Activated CD8-positive, alpha-beta T cell treated with anti-CD3 and anti-CD28 coated beads for 36 hours (primary cell): ENCODE measurements at places on chromosomes 12 and 14. TPM values are rescaled to one million over a fixed set of nuclear protein-coding genes. Genes with fewer than 3 reads are reported as not detected.

DNA sequence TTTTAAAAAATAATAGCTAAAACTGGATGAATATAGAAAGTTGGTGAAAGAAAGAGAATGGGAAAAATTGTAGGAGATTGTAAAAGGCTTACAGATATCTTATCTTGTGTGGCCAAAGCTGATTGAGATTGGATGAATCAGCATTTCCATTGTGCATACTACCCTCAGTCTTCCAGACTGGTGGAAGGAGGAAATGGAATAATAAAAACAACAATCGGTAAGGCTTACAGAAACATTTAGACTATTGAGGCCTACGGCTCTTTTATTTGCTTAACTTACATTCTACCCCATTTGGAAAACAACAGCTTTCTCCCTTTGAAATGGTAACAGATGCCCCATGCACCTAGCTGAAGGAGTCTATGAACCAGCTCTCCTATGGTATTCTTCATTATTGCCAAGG is 129.8 kb downstream of the PTPRB start:
- H3K27ac ChIP-seq, result no peak overlapping the region
- no peak overlapping the region for H3K4me3 ChIP-seq
- H3K4me1 ChIP-seq, result no peaks in the 10 kb centered on the region
- no peaks in the 10 kb centered on the region for H3K36me3 ChIP-seq

Gene YARS2
- 31.8 TPM for total RNA-seq

- no peak overlapping the region for H3K27ac ChIP-seq
- no peaks in the 10 kb centered on the region for H3K4me1 ChIP-seq
- no peaks in the 10 kb centered on the region for H3K36me3 ChIP-seq
- no peak overlapping the region for H3K4me3 ChIP-seq
- H3K27me3 ChIP-seq, result no peaks in the 10 kb centered on the region
Observed at GRCh38 chr12:129885287-129885686, 18.5 kb downstream of the TMEM132D start.

DNA sequence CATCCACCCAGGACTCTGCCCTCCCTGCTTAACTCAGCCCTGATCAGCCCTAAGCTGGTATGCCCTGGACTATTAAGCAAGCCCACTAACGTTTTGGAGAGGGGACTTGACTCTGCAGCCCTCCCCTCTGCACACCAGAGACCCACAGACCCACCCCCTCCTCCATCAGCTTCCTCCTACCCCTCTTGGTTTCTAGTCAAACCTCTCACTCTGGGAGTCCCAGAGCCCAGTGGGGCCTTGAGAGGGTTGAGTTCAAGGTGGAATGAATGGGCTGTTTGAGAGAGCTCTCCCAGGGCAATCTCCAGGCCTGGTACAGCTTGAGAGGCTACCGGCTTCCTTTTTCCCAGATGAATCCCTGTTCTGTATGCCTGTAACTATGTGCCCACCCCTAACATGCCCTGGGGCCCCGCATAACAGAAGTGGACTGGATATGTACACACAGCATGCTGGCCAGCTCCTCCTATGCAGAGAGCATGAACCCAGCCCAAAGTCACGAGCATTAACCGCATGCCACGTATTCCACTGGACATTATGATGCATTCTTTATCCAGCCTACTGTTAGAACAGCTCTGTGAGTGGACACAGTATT is 43.6 kb downstream of the IRF2BPL start:
- H3K27ac ChIP-seq, result no peak overlapping the region
- peaks cover 3% of the 10 kb centered on the region for H3K4me1 ChIP-seq
- no peak overlapping the region for H3K4me3 ChIP-seq
- DNase-seq, result no peak
- no peaks in the 10 kb centered on the region for H3K36me3 ChIP-seq

DNA sequence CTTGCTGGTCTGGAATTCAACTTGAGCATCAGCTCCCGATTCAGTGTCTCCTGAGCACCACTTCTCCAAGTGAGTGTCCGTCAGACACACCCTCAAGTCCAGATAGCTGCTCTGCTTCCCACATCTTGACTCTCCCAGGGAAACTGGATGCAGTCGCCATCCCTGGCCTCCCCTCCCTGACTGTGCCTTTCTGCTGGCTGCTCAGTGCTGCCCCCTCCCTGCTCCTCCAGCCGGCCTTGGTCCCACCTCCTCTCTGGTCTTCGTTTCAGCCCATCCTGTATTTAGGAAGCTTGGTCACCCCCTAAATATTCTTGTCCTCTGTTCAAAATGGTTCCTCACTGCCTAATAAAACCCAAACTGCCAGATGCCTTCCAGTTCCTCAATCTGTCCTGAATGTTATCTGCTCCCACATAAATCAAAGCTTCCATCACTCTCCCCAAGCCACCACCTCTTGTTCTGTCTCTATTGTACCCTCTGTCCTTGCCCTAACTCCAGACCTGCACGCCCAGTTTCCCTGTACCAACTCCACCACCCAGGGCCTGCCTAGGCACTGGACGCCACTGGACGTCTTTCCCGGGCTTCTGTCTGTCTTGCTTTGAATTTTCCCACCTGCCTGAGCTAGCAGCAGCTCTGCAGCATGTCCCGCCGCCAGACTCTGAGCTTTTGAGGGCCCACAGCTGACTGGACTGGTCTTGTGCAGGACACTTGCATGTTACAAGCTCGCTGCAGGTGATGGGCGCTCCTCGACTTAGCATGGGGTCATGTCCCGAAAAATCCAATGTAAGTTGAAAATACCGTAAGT is 33.8 kb downstream of the CCDC92 start:
- peaks cover 25% of the 10 kb centered on the region for H3K4me1 ChIP-seq
- H3K27me3 ChIP-seq, result no peaks in the 10 kb centered on the region
- peak overlapping the region; percentile 88 for H3K27ac ChIP-seq
- DNase-seq, result peak; percentile 37

DNA sequence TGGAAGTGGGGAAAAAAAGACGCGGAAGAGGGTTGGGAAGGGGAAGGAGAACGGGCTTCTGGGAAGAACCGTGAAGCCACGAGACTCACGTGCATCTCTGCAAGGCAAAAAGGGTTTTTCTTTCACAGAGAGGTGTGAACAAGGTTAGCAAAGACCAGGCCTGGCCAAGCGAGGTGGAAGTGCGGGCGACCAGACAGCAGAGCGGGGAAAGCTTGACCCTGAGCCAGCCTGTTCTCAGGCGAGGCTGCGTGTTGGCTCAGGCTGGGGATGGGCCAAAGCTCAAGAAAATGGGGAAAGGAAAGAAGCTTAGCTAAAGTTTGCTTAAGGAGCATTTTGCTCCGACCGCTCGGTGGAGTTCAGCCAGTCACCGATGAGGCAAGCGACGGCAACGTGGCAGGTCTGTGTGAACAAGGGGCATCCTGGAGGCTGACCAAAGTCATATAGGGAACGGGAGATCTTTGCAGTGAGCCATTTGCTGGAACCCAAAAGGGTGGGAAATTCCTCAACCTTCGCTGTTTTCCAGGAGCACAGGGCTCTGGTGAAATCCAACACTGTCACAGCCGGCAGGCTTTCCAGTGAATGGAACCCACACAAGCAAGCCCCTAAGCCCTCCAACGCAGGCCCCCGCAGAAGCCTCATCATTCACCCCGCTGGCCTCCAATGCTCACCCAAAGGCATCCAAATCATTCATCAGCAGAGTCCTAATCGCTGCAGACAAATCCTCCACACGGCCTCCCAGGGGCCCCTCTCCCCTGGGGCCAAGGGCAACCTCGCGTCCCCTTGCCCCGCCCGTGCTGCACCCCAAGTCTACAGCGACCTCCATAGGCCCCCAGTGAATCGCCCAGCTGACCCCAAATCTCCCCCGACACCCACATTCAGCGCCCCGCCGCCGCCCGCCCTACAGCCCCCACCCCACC is 754 bp downstream of the ZNF605 start:
- DNase-seq, result peak; percentile 47
- peak overlapping the region; percentile 88 for H3K27ac ChIP-seq
- peaks cover 22% of the 10 kb centered on the region for H3K4me1 ChIP-seq
- H3K36me3 ChIP-seq, result peaks cover 22% of the 10 kb centered on the region
- peak overlapping the region; percentile 90 for H3K4me3 ChIP-seq
- H3K27me3 ChIP-seq, result no peaks in the 10 kb centered on the region
